ENCODE measurements at places on chromosomes 3 and 15.

- no peak for DNase-seq
Observed at GRCh38 chr3:16907243-16907642, 22.5 kb downstream of the PLCL2 start.

DNA sequence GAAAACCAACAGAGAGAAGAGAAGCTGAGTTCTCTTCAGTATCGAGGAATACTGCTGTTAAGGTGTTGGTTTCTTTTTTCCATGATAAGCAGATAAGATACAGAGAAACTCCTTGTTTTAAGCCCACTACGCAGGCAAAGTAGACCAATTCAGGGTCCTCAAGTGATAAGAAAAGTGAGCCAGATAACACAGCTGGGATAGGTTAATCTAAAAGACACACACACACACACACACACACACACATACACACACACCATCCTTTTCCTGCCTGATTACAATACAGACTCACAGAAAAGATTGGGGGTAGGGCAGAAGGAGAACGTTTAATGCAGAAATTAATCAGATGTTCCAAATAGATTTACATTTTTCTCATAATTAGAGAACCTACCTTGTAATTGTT lies 6.5 kb upstream of the PHLDB2 start:
- DNase-seq, result peak; percentile 34

DNA sequence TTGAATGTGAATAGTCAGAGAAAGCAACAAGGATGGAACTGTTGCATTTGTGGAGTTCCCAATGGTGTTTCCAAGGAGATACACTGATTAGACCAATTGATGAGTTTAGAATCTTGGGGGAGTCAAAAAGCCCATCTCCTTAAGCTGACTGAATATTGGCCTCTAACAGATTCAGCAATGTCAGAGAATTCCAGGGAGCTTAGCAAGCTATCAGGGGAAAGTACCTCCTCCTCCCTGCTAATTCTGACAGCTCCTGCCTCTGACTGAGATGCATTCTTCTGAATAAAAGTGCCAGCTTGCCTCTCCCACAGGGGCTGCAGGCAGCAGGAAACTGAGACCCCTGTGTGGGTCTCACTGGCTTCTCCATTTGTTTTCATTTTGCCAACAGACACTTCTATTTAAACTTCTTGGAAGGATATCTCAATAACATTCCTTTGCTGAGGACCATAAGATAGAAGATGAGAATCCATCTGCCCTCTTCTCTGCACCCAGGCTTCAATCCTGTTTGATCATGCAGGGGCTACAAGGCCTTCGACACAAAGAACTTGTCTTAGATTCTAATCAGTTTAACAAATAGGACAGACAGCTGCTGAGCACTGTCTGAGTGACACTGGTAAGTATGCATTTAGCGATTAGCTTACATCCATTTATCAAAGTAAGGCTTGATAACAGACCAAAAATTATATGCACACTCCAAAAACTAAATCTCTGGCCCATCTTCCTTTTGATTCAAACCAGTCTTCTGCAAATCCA lies 1080.8 kb downstream of the TUSC7 start:
- no peak for DNase-seq

DNA sequence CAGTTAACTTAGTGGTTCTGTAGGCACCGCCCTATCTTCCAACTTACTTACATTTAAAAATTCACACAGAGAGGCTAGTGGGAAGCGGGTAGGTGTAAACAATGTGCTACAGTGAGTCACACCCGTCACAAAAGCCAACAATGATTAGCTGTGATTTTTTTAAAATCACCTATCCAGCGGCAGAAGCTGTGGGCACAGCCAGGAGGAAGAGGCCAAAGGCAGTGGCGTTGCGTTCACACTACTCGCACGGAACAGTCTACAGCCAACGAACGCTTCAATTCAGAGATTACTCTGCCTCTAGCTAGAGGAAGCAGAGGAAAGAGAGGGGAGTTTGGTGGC lies 2.5 kb upstream of the NLGN1 start:
- no peak for DNase-seq

GRCh38 chr3:32501783-32502117 lies 902 bp downstream of the CMTM6 start:
- no peak for DNase-seq

DNA sequence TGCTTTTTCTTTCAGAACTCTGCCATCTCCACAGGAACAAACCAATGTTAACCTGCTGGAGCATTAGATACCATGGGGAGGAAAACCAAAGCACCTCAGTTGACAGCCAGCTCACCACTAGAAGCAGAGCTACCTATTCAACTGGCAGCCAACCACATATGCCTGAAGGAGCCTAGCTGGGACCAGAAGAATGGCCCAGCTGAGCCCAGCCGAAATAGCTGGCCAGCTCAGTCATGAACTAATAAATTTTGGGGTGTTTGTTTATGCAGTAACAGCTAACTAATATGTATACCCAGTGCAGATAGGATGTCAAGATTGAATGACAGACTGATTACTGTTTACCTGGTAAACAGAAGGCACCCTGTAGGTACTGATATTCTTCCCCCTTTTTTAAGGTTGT lies 1117.5 kb downstream of the TBL1XR1 start:
- no peak for DNase-seq

GRCh38 chr3:44321335-44321734 lies 17.2 kb upstream of the TCAIM start:
- peak; percentile 13 for DNase-seq

Data from small intestine (tissue), 16 donors.